ENCODE measurements at places on chromosomes 7 and 10.

DNA sequence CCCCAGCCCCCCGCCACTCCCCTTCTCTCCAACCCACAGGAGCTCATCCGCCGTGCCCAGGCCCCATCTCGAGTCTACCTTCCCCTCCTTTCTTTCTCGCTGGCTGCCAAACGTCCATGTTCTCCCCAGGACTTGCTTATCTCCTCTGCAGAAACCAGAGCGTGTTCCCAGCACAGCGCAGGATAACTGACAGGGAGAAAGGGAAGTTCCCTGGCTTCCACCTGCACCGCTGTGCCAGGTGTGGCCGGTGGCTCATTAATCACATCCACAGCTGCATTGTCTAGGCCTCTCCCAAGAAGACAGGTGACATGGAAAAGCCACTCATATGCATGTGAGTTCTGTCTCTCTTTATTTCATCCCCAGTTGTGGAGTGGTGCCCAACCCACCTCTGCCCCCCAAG lies 113.2 kb downstream of the ITIH5 start:
- DNase-seq: no peak

DNA sequence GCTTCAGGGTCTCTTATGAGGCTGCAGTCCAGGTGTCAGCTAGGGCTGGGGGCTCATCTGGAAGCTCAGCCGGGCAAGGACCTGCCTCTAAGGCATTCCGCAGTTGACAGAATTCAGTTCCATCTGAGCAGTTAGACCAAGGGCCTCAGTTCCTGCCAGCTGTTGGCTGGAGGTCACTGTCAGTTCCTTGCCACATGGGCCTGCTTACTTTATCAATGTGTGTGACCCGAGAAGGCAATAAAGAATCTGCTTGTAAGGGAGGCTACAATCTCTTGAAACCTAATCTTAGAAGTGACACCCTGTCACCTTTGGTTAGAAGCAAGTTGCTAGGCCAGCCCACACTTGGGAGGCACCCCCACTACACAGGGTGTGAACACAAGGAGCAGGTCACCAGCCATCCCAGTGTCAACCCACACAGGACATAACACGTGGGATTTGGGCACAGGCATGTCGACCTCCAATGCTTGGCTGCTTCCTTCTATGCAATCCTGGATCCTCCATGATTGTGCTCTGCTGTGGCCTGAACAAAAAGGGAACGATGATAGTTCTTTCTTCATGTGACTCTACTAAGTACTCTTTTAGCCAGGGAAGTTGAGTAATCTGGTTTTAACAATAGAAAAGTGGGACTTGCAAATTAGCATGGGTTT lies 41.8 kb downstream of the MTURN start:
- no peak for DNase-seq

DNA sequence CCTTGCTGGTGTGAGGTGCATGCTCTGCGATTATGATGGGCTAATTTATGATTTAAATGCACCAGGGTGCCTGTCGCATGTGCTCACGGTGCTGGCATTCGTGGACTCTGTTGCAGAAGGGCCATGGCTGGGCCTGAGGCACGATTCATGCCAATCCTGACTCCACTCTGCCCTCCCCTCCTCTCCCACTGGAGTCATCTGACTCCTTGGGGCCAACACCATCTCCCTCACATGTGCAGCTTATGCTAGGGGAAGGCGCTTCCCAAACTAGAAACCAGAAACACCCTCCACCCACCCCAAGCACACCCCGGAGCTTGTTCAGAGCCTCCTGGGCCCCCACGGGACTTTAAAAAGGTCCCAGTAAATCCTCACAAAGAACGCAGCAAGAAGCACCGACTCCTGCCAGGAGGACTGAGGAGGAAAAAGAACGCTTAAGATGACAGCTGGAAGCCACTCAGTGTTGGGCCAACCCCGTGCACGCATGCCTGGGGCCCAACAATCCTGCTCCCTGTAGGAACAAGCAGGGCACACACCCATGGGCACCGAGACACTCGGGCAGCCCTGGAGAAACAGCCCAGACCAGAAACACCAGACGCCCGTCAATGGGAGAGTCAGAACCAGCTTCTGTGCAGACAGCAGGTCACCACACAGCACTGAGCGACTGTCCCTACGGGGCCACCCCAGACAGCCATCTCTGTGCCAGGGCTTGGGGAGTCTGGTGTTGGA lies 14.1 kb downstream of the BRI3 start:
- no peak for DNase-seq

DNA sequence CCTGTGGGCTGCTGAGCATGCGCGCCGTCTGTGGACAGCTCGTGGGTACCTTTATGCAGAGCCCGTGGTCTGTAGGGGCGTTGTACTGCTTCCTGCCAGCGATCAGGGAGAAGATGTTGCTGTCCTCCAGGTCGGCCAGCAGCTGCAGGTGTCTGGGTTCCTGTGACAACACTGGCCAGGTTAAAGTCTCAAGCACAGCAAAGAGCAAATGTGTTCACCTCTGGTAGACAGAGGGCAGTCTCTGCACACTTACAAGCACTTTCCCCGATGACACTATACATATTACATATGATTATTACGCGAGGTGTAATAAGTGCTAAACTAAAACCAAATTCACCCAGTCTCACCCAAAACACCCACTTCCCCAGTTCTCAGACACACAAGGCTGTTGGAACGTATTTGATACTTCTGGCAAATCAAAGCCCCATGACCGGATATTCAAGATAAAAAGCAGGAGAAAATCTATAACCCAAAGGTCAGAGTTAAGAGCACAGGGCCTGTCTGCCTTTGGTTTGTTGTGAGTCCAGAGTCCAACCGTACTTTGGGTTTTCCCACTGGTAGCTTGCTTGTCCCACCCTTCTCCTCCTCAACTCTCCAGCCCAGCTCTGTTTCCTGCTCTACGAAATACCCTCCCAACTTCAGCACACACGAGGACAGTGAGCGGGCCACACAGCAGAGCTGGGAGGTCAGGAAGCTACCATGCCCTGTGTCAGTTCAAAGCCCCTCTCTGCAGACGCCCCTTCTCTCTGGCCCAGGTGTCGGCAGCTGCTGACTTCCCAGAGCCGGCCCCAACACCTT lies 49.7 kb upstream of the DDC start:
- DNase-seq: no peak

DNA sequence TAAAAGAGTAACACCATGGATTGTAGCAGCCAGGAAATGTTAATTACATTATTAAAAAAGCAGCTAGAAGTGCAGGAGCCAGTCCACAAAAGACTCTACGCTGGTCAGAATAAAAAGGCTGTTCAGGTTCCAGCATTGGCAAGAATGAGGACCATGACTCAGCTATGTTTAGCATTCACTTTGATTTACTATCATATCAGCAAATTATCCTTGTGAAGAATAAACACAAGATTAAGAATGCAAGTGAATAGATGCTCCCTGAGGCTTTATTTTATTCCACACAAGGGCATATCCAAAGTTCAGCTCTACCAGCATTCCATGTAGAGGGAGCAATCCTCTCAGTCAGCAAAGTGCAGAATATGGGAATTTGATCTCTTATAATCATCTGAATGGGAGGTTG lies 13.6 kb downstream of the DGKB start:
- peak; percentile 5 for DNase-seq

- no peak for DNase-seq
These were observed 76.0 kb downstream of the ATXN7L1 start for GRCh38 chr7:105800442-105800841.

DNA sequence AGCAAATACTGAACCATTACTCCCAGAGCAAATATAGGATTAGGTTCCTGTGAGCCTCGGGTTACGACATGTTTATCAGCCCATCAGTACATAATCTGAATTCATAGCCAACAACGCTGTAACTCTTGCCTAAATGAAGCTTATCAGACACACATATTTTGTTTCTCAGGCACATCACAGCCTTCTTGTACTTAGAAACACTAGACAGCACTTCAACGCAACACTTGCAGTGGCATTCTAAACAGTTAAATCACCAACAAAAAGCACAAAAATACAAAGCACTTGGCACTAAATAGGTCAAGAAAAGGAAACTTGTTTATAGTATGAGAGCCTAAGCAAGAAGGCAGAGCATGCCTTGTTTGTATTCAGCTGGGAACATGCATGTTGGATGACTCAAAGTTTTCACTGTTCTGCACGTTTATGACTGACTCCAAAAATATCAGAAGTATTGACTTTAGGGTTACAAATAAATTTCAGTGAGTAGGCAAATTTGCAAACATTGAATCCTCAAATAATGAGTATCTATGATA lies 75.0 kb downstream of the VPS50 start:
- peak; percentile 76 for DNase-seq

DNA sequence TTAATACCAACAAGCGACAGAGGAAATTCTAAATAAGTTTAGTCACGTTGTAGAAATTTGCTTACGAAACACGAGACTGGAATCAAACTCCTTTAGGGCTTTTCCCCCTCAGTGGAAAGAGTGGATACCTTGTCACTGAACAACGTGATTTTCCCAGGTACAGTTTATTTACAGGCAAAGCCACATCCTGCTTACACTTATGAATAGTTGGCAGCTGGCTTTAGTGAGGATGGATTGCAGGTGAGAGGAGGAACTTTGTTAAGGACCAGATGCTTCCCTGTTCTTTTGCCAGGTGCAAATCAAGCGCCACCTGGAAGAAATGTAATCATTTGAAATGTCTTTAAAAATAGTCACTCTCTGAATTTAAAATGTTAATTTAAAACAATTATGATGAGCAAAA lies 282.4 kb downstream of the ADARB2 start:
- DNase-seq: no peak

- no peak for DNase-seq
These were observed 538.7 kb downstream of the DNAJB6 start for GRCh38 chr7:157875230-157876179.

GRCh38 chr10:73228247-73228646 lies 18.8 kb downstream of the DNAJC9 start:
- no peak for DNase-seq

DNA sequence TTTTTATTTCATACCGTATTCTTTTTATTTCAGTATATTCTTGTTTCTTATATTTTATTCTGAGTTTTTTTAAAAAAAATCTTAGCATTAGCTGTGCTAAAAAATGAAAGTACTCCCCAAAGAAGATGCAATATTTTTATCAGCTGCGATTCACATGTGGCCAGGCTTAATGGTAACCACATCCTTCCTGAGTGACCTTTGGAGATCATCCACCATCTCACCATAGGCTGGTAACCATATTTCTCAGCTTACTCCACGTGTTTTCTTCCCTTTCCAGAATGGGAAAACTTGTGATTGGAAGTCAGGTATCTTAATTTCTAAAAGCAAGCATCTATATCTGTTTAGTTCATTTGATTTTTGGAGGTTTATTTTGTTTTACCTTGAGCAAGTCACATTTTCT lies 18.8 kb upstream of the LIPM start:
- peak; percentile 7 for DNase-seq

GRCh38 chr7:33706771-33707200 lies 198.6 kb upstream of the BMPER start:
- DNase-seq: peak; percentile 16

GRCh38 chr10:11705722-11706121 lies 36.5 kb upstream of the ECHDC3 start:
- DNase-seq: no peak
